Lung (tissue), 17 donors: ENCODE measurements at places on chromosomes 4 and X. TPM values are rescaled to one million over a fixed set of nuclear protein-coding genes. Genes with fewer than 3 reads are reported as not detected.

GABRB1 gene
- total RNA-seq = not detected

RNF128 gene
- total RNA-seq = 5.2 TPM

TRIM75 gene
- total RNA-seq = not detected

CSN2 gene
- total RNA-seq = not detected

NEIL3 gene
- 0.37 TPM for total RNA-seq
